OCI-LY7 (cell line): ENCODE measurements at places on chromosomes 13 and 19. TPM values are rescaled to one million over a fixed set of nuclear protein-coding genes. Genes with fewer than 3 reads are reported as not detected.
A peak's percentile ranks its signal among the peaks of the same experiment; 100 is the strongest.

DNA sequence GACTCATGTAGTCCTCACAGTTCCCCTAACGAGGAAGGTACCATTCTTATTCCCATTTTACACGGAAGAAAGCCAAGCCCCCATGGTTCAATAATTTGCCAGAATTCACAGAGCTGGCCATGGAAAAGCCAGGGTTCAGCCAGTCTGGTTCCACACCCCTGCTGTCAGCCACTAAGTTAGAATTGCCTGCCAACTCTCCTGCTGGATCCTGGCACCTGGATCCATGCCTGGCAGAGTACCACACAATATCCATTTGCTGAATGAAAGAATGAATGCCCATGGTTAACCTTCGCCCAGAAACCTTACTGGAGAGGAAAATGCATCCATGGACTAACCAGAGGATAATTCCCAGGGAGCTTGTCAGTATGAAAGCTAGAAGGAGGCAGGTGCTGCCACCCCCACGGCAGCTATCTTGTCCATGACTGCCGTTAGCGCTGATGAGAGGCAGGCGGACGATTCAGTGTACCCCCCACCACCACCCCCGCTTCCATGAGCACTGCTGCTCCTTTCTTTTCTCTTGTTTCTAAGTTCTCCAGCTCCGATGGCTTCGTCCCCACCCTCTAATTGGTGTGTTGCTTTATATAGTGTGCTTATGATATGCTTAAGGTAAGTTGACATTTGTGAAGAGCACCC is 114.5 kb downstream of the SLC7A1 start:
- no peak for DNase-seq

GRCh38 chr19:49570997-49571676 is 9.2 kb downstream of the NOSIP start:
- DNase-seq: peak; percentile 42

The USE1 gene
- 25.4 and 28.6 TPM in 2 replicates for total RNA-seq

GRCh38 chr19:11025006-11025405 is 64.2 kb downstream of the SMARCA4 start:
- DNase-seq: no peak

The IRGC gene
- not detected in 2 replicates for total RNA-seq

The ZNF816 gene
- 8.6 and 10.5 TPM in 2 replicates for total RNA-seq

- DNase-seq: no peak
These were observed 38.2 kb upstream of the GJB6 start for GRCh38 chr13:20270163-20270865.

DNA sequence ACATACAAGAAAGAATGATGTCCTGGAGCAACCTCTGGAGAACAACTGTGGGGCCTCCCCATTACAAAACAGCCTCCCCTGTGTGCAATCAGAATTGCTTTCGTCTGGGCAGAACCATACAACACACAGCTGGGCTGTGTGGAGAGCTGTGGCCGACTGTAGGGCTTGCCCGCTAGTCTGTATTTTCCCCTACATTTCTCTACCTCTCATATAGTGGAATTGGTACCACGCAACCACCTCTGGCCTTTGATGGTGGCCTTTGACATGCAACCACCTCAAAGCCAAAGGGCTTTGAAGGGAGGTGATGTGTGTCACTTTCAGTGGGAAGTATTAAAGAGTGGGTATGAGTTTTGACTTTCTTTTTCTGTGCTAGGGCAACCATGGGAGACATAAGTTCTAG is 34.0 kb downstream of the GARRE1 start:
- no peak for DNase-seq

DNA sequence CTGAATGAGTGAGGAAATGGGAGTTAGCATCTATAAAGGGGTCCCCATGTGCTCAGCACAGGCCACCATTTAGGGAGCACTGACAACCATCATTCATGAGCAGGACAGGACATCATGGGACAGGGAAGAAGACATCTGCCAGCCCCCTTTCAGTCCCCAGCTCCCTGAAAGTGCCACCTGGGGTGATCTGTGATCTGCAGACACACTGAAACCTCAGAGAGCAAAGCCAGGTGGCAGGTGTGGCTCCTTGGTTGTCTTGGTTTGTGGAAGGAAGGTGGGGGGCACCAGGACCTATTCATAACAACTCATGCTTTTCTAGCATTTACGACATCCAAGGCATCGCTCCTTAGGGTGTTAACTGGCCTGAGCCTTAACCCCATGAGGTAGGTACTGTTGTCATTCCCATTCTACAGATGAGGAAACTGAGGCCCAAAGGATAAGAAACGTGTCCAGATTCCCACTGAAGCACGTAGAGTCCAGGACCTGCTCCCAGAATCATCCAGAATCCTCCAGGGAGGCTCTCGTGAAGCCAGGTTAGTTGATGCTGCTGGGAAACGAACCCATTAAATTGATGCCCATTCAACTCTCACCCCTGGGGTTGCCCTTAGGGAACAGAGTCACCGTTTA is 5.8 kb downstream of the KDELR1 start:
- no peak for DNase-seq

- no peak for DNase-seq
These were observed 14.5 kb upstream of the DOCK9 start for GRCh38 chr13:98992355-98992754.

GRCh38 chr19:31910224-31910623 is 435.2 kb upstream of the ZNF507 start:
- DNase-seq: no peak

The NAPSA gene
- total RNA-seq: 15.7 and 30.1 TPM in 2 replicates

DNA sequence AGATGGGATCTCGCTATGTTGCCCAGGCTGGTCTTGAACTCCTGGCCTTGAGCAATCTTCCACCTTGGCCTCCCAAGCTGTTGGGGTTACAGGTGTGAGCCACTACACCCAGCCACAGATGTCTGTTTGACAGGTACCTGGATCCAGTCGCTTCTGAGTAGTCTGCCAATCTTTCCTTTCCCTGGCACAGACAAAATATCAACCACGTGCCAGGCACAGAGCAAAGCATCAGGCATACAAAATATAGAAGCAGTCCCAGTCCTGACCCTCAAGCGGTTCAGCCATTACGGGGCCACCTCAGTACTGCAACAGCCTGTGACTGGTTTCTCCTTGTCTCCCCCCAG is 3.8 kb downstream of the ELAVL1 start:
- DNase-seq: no peak

The COX7A1 gene
- total RNA-seq: not detected in 2 replicates

- peak; percentile 28 for DNase-seq
These were observed 7.1 kb upstream of the NFIC start for GRCh38 chr19:3359015-3359918.

DNA sequence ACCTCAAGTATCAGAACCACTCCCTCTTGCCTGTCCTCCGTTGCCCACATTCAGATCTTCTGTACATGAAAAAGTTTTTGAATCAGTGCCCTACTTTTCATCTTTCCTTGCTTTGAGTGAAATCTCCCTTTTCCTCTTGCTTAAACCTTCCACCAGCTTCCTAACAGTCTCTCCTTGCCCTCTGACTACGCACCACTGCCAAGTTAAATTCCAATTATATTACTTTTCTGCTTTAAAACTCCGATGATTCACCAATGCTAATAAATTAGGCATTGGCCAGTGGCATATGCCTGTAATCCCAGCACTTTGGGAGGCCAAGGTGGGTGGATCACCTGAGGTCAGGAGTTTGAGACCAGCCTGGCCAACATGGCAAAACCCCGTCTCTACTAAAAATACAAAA is 30.7 kb upstream of the RFXAP start:
- no peak for DNase-seq

The KPTN gene
- 11.5 and 13.6 TPM in 2 replicates for total RNA-seq

The CRTC1 gene
- total RNA-seq: 10.0 and 10.3 TPM in 2 replicates

DNA sequence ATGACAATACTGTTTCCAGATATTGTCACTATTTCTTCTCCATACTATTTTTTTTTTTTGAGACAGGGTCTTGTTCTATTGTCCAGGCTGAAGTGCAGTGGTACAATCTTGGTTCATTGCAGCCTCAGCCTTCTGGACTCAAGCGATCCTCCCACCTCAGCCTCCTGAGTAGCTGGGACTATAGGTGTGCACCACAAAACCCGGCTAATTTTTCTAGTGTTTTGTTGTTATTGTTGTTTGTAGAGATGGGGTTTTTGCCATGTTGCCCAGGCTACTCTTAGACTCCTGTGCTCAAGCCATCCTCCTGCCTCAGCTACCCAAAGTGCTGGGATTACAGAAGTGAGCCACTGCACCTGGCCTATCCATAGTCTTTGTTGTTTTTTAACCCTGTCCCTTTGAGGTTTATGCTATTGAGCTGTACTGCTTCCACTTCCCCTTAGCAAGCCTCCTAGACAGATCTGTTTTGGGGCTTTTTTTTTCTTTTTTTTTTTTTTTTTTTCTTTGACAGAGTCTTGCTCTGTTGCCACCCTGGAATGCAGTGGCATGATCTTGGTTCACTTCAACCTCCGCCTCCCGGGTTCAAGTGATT is 27.6 kb upstream of the MAP3K10 start:
- DNase-seq: peak; percentile 68

DNA sequence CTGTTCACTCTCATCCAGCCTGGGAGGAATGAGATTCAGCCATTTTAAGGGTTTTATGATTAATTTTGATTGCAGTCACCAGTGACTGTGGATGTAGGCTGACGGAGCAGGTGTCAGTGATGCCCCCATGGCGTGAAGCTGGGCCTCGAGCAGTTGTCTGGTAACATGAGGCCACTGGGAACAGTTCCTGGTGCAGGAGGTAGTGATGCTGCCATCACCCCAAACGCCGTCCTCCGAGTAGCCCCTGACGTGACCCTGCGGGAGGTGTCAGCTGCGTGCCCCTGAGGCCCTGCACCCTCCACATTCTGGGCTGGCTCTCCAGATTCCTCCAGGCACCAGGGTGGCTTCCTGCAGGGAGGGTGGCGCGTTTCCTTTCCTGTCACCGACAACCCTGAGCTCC is 277.2 kb downstream of the TEX29 start:
- DNase-seq: no peak

GRCh38 chr13:85091631-85092234 is 707.5 kb downstream of the SLITRK6 start:
- no peak for DNase-seq

GRCh38 chr19:39246951-39247669 is 1.5 kb downstream of the IFNL4 start:
- DNase-seq: no peak

DNA sequence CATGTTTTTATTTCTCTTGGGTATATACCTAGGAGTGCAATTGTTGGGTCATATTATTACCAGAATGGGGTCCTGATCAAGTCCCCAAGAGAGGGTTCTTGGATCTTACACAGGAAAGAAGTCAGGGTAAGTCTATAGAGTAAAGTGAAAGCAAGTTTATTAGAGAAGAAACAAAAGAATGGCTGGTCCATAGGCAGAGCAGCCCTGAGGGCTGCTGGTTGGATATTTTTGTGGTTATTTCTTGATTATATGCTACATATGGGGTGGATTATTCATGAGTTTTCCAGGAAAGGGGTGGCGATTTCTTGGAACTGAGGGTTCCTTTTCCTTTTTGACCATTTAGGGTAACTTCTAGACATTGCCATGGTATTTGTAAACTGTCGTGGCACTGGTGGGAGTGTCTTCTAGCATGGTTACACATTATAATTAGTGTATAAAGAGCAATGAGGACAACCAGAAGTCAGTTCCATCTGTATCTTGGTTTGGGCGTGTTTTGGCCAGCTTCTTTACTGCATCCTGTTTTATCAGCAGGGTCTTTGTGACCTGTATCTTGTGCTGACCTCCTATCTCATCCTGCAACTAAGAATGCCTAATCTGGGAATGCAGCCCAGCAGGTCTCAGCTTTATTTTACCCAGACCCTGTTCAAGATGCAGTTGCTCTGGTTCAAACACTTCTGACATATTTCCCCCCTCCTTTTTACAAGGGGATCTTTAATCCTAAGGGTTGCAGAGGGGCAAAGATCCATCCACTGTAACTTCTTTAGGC is 41.1 kb downstream of the CEACAM1 start:
- DNase-seq: no peak

GRCh38 chr13:98676239-98676638 is 76.2 kb downstream of the SLC15A1 start:
- DNase-seq: no peak

The PCP2 gene
- 2.0 and 2.1 TPM in 2 replicates for total RNA-seq

GRCh38 chr13:66492479-66492878 is 737.7 kb downstream of the PCDH9 start:
- peak; percentile 90 for DNase-seq

DNA sequence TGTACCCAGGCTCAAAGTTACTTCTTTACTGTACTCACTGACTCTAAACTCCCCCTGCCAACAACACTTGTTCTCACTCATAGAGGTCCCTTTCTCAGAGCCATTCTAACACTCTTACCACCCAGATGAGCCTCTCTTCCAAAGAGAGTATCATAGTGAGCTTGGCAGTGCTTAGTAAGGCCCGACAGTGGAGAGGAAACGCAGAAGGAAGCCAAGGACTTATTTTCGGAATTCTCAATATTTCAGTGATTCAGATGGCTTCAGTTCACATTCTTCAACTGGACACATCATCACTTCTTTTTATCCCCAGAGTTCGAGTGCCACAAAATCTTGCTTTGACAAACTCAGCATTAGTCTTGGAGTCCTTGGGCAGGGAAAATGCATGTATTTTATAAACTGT is 285.9 kb downstream of the DNAJC15 start:
- DNase-seq: no peak

- peak; percentile 85 for DNase-seq
These were observed 2.4 kb upstream of the NTN5 start for GRCh38 chr19:48674921-48675824.

DNA sequence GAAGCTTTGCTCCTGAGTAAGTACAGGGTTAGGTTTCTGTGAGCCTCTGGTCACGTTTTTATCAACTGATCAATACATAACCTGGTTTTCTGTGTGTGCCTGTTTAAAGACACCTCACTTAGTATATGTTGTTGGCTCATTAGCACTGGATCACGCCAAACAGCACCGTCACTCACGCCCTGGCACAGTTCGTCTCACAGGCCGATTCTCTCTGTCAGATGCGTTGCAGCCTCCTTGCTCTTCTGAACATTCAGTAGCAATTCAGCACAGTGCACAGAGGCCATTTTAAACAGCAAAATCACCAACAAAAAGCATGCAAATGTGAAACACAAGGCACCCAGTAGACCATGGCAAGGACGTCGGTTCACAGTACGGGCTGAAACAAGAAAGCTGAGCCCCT is 288.5 kb downstream of the IRS2 start:
- DNase-seq: no peak

The CADM4 gene
- not detected in 2 replicates for total RNA-seq

The KIR3DL2 gene
- not detected in 2 replicates for total RNA-seq

The CPT1C gene
- total RNA-seq: 0.86 and 2.6 TPM in 2 replicates

The OVOL3 gene
- not detected in 2 replicates for total RNA-seq

GRCh38 chr13:21675095-21675991 is 4.5 kb downstream of the FGF9 start:
- peak; percentile 69 for DNase-seq

The ADM5 gene
- total RNA-seq: 15.3 and 17.9 TPM in 2 replicates

DNA sequence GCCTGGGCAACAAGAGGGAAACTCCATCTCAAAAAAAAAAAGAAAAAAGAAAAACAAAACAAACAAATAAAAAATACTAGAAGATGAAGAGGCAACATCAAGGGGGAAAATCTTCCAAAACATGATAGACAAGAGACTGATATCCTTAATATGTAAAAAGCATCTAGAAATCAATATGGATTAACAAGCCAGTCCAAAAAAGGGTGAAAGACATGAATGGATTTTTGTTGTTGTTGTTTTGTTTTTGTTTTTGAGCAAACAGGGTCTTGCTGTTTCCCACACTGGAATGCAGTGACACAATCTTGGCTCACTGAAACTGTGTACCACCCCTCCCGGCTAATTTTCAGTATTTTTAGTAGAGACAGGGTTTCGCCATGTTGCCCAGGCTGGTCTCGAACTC is 4.0 kb upstream of the TINCR start:
- DNase-seq: no peak

The CEACAM21 gene
- total RNA-seq: 52.5 and 56.0 TPM in 2 replicates

- DNase-seq: no peak
These were observed 10.0 kb downstream of the NDUFB7 start for GRCh38 chr19:14561847-14562351.

The RAB3A gene
- 6.9 and 8.6 TPM in 2 replicates for total RNA-seq

The SMAD9 gene
- total RNA-seq: 10.3 and 13.1 TPM in 2 replicates

- no peak for DNase-seq
These were observed 391.6 kb downstream of the HS6ST3 start for GRCh38 chr13:96481482-96481881.

The POGLUT2 gene
- total RNA-seq: not detected in 2 replicates
